Esophagus muscularis mucosa (tissue), 4 donors: ENCODE measurements at places on chromosomes 1 and 21. TPM values are rescaled to one million over a fixed set of nuclear protein-coding genes. Genes with fewer than 3 reads are reported as not detected.

DNA sequence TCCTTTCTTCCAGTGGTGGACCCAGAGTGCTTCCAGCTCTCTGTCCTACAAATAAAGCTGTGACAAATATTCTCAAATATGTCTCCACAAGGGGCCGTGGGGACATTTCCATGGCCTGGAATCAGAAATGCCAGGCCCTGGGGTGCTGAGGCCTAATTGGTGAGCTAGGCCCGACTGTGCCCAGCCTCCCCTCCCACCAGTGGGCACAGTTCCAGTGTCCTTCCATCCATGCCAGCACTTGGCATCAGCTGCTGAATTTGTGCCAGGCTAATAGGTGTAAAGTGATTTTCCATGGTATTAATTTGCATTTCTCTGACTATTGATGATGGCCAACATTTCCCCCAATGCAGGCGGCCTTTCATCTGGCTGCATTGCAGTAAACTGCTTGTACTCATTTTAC lies 48.5 kb upstream of the B3GALT5 start:
- DNase-seq: peak; percentile 72

The LMNA gene
- total RNA-seq: 356 TPM

DNA sequence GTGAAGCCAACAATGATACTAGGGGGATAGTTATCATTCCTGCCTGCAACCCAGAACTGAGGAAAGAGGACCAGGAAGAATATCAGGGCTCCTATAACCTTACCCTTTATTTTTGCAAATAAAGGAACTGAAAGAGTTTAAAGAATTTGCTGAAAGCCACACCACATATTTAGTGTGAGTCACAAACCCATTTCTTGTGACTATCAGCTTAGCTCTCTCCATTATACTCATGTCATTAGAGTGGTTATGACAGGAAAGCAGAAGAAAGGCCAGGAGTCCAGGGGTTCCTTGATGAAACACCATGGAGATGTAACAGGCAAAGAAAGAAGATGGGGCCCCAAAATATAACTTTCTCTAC lies 141.1 kb upstream of the SAMSN1 start:
- no peak for DNase-seq

The KRTAP21-2 gene
- total RNA-seq: not detected

DNA sequence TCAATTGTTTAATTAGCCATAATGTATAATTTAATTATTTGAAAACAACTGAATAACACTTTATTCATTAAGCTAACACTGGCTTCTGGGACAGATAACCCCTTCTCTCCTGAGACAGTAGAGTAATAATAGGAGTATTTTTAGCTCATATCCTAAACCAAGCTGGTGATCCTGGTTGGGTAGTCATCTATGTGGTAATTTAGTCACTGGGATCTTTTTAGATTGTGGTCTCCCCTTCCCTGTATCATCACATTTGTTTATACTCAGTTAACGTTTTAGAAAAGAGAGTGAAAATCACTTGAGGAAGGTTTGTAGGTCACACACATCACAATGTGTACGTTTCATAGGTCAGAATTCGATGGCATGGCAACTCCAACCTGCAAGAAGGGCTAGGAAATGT lies 1356.6 kb upstream of the ADGRL2 start:
- no peak for DNase-seq

DNA sequence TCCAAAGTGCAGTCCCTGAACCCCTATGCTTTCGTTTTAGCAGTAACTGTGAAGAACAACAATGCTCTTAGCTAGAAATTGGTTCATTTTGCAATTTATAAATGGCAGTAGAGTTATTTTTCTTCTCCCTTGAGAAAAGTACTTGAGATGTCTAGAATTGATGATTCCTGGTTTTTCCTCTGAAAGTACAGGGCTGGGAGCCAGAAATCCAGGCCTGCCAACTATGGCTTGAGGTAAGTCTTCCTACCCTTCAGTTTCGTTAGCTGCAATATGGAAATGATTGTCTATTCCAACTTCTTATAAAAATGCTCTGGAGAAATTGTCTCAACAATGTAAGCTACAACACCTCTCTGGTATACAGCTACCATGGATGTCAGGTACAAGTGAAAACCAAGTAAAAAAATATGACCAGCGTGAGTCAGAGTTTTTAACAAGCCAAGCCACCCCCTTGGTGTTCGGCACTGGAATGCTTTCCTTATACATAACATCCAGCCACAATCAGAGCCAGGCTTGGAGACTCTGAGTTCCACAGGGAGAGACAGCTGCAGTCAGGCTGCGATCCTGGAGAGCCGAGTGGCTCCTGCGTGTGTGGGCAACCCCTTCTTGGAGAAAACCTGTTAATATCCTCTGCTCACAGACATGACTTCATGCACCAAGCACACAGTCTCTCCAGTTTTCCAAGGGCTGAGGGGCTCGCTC lies 22.0 kb downstream of the TSPAN2 start:
- no peak for DNase-seq

The SH2D2A gene
- total RNA-seq: not detected

- no peak for DNase-seq
Observed at GRCh38 chr1:178266113-178266512, 172.2 kb downstream of the RASAL2 start.

DNA sequence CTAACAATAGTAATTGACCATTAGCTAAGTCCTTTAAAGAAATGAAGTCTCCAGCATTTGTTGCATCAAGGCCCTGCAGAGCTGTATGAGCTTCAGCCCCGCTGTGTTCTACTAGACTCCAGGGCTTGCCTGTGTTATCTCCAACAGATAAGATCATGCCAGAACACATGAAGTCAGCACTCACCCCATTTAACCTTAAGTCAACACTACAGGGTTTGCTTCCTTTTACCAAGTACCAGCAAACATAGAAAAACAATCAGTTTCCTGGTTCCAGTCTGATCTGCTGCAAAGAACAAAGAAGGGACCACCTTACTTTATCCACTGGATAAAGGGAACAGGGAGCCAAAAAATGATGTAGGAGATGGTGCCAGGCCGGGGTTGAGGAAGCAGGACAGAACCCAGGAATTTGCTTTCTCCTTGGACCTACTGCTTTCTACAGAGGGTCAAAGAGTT lies 41.3 kb upstream of the ENAH start:
- no peak for DNase-seq

GRCh38 chr1:37553927-37554808 lies at the start of gene SNIP1:
Gene SNIP1 (minus strand): TSS chr1:37554293. CDS start chr1:37554229, 64 bp downstream.
- DNase-seq: peak; percentile 98

The RGS8 gene
- not detected for total RNA-seq

- DNase-seq: no peak
Observed at GRCh38 chr1:182175361-182175931, 113.9 kb upstream of the ZNF648 start.

- DNase-seq: no peak
Observed at GRCh38 chr1:178594133-178594532, 81.2 kb downstream of the TEX35 start.

DNA sequence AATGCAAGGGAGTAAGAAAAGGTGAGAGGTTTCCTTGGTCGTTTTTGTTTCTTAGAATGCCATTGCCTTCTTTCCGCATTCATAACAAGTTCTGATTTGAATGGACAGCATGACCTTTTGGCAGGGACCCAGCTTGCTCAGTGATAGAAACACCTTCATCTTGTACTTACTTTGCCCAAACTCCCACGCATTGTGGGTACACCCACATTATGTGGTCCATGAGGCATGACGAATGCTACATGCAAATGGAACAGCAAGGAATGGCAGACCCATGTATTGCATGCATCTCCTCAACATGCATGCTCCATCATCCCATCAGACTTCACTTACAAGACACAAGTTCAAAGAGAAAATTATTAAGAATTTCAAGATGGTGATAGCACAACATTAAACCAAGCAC lies 102.8 kb downstream of the CDC7 start:
- DNase-seq: no peak

DNA sequence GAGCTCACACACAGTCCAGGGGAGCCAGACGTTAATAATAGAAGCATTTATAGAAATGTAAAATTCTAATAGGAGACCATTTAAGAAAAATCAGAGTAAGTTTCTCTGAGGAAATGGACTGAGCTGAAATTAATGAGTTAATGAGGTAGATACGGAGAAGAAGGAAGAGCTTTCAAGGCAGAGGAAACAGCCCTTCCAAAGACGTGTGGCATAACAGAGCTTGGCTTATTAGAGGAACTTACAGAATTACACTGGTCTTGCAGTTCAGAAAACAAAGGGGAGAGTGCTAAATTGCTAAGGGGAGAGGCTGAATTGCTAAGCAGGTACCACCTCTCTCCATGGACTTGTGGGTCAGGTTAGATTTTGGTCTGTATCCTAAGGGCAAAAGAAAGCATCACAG lies 8.2 kb upstream of the PIGK start:
- no peak for DNase-seq

The SLC27A3 gene
- total RNA-seq: 23.7 TPM

DNA sequence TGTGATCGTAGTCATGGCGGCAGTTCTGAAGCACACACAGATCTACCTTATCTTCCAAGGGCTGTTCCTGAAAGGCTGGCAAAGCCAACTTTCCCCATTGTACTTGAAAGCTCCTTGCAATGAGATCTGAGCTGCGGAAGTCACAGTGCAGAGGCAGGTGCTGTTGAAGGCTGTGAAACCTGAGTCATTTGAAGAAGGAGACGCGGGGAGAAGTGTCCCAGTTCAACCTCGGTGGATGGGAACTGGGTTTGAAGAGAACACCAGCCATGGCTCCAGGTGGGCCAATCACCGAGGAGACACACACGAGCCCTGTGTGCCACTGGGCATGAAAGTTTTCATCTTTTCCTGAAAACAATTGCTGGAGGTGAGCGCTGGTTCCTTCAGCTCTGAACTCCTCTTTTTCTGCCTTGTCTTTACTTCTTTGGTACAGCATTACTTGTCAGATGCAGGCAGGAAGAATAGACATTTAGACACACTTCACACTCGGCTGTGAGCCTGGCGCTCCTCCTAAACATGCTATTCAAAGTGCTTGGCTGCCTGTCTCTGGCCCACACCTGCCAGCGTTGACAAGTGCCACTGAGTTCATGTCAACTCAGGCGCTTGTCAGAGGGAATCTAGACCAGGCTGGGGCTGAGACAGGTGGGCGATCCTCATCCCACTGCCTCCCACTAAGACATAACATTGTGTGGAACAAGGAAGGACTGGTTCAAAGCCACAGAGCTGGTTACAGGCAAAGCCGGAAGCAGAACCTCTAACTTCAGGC lies 25.7 kb upstream of the PDE9A start:
- no peak for DNase-seq

GRCh38 chr1:106969731-106970130 lies 86.7 kb upstream of the PRMT6 start:
- DNase-seq: no peak

The LCK gene
- total RNA-seq: 0.97 TPM

DNA sequence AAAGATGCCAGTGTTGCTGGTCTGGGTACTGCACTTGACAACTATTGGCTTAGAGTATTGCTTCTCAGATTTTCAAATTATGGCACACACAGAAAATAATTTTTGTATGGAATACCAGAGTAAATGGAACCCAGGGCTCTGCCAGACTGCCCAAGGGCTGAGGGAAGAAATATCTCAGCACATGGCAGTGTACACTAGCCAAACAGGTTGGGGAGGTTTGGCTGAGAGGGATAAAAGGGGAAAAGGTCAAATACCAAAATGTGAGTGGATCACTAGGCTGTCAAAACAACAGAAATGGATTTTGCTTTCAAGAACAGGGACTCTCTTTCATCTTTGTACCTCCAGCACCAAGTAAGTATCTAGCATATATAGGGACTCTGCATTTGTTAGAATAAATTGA lies 3.0 kb upstream of the RGS8 start:
- DNase-seq: no peak
